Left colon (tissue), 2 donors: ENCODE measurements at places on chromosomes 16 and 17.

GRCh38 chr17:17672453-17673368, 8.5 kb upstream of the RAI1 start:
- DNase-seq, result no peak

GRCh38 chr17:82636626-82637598, 11.3 kb downstream of the WDR45B start:
- DNase-seq, result peak; percentile 54

DNA sequence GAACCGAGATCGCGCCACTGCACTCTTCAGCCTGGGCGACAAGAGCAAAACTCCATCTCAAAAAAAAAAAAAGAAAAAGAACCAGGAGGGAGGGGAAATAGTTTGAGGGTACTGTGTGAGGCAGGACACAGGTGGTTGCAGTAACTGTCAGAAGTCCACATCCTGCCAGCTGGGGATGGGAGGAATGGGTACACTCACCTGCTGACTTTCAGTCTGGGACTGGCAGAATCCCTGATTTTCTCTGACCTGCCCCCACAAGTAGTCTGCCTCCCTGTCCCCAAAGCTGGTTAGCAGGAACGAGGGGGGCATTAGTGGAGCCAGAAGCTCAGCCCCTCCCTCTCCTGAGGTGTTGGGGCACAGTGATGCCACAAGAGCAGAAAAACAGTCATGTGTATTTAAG, 7.1 kb upstream of the ARL5C start:
- DNase-seq, result no peak

DNA sequence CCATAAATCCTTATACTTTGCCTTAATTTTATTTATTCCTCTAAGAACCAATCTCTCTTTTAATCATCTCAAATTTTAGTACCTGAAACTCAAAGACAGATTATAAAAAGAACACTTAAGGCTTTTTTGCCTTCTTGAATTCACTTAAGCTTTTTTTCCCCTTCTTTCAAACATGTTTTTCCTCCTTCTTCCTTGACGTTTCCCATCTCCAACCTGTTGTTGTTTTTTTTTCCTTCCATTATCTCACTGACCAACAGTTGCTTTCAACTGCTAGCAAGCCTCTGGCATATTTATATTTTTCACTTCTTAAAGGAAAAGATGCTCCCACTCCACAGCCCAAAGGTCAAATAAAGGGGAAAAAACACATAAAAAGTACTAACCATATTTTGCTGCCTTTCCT, 32.2 kb downstream of the SPOP start:
- no peak for DNase-seq

- no peak for DNase-seq
Observed at GRCh38 chr16:79838496-79839259, 238.1 kb upstream of the MAF start.

DNA sequence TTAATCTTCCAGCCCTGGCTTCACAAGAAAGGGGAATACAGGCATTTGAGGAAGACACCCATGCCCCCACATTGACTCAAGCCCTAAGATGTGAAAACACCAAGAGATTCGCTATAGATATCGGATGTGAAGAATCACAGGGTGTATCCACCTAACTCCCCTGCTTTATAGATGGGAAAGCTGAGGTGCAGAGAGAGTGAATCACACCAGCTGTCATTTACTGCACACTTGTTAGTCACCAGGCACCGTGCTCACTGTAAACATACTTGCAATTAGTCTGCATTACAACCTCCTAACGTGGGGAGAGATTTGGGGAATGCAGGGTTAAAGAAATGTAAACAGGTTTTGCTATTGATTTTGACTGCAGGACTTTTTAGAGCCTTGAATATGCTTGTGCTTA, 325.5 kb downstream of the C16orf95 start:
- DNase-seq, result no peak

DNA sequence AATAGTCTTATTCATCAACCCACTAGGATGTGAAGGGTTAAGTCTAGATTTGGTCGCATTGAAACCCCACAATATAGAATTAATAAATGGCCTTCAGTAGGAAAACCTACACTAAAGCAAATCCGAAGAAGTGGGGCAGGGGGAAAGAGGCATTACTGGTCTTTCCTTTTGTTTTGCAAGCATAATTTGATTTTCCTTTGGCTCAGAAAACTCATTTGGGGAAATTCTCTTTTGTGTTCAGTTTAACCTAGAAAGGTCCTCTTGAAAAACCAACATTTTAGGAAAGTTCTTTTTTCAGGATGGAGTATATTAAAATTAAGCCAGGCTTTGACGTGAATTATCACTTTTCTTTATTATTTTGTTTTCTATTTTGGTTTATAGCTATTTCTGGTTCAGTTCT, 31.7 kb downstream of the ERCC4 start:
- no peak for DNase-seq

DNA sequence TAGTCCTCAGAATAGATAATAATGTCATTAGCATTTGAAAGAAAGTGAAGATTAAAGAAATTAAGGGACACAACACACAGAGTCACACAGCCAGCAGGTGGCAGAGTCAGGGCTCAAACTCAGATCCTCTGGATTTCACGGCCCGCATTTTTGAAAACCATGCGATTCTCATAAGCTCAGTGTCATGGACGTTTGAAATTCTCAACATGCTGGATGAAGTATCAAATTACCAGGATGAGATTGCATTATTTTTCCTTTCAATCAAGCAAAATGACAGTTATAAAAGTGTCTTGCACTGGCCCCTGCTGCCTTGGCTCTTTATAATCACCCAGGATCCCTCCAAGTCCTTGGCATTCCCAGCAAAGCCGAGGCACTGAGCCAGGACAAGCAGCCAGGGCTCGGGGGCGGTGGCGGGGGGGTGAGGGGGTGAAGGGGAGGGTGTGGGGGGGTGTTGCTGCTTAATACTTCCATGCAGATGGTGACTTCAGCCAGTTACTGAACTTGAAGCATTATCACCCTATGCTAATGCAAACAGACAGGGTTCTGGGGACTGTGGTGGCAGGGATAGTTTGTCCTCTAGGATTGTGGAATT, 6.6 kb upstream of the BMERB1 start:
- DNase-seq, result peak; percentile 38

GRCh38 chr17:9513266-9513665, 62.4 kb downstream of the STX8 start:
- DNase-seq, result no peak

DNA sequence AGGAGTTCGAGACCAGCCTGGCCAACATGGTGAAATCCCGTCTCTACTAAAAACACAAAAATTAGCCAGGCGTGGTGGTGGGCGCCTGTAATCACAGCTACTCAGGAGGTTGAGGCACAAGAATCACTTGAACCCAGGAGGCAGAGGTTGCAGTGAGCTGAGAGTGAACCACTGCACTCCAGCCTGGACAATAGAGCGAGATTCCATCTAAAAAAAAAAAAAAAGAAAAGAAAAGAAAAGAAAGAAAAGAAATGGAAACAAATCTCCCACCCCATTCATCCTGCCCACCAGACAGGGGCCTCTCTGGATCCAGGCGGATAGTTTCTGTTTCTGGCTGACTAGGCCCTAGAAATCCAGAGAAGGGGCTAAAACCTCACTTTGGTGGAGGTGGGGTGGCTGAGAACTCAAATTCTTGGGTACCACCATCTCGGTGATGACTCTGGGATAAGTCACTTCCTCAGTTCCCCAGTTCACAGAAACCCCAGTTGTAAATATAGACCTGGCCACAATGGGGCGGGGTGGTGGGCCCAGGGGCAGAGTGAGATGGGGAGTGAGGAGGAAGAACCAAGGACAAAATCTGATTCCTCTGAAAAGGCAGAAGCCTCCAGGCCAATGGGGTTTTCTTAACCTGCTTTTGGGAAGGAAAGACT, 22.2 kb downstream of the SOCS1 start:
- DNase-seq, result no peak

- no peak for DNase-seq
Observed at GRCh38 chr17:50523208-50523607, 9.3 kb upstream of the EPN3 start.
